ENCODE measurements at places on chromosomes 3 and 15.
A peak's percentile ranks its signal among the peaks of the same experiment; 100 is the strongest.

DNA sequence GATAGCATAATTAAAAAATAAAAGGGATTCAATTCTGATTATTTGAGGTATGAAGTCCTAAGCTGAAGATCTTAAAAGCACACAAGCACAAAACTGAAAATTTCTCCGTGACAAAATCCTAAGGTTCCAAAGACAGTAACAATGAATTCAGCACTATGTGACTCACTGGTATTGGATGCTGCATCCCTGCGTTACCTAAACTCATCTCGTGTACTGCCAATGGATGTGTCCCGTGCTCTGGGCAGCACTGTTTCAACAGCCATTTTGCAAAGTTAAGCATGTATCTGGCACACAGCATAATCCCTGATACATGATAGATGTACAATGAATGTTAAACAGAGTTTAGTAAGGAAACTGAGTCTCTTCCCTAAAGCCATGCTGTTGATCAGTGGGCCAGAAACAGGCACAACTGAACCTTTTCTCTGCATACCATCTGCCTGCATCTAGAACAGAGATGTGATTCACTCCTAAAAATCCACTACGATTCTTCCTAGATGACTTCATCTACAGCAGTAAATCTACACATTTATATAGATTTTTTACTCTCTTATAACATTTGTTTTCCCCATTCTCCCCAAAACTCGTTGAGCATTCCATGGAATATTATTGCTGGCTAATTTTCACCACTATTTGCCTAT is 14.3 kb downstream of the SUCLG2 start:
- DNase-seq: no peak

DNA sequence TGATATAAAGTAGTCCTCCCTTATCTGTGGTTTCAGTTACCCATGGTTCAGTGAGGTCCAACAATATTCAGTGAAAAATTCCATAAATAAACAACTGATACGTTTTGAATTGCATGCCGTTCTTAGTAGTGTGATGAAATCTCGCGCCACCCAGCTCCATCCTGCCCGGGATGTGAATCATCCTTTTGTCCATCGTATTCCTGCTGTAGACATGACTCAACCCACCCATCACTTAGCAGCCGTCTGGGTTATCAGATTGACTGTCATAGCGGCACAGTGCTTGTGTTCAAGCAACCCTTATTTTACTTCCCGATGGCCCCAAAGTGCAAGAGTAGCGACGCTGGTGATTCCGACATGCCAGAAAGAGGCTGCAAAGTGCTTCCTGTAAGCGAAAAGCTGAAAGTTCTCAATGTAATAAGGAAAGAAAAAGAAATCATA is 48.0 kb upstream of the MEX3B start:
- DNase-seq: no peak

GRCh38 chr3:135018149-135018923 is 223.3 kb downstream of the EPHB1 start:
- no peak for DNase-seq

GRCh38 chr3:37117548-37117947 is 56.8 kb downstream of the LRRFIP2 start:
- no peak for DNase-seq

GRCh38 chr3:182811269-182811596 is 17.9 kb downstream of the ATP11B start:
- DNase-seq: no peak

- peak; percentile 52 for DNase-seq
Measured at GRCh38 chr15:85707519-85708338, 87.0 kb downstream of the KLHL25 start.

GRCh38 chr3:52090131-52090932 is 34.0 kb upstream of the DUSP7 start:
- DNase-seq: no peak
